Fibroblast of lung (primary cell): ENCODE measurements at places on chromosomes 12 and 14.

GRCh38 chr12:103698752-103699560 is 111.9 kb downstream of the STAB2 start:
- peak; percentile 6 for DNase-seq

DNA sequence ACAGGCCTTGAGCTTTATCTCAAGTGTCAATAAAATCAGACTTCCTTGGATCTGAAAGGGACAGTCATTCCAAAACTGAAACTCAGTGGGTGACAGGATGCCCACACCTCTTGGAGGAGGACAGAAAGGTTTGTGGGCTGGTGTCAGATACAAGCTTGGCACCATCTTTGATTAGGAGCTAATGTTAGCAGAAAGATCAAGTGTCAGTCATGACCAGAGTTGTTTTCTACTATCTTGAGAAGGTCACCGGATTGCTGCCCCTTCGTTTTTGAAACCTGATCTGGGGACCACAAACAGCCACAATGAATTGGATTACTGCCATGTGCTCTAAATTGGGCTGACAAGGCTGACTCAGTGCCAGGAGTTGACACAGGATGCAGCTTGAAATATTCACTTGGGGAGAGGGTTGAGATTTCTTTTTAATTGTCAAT is 88.3 kb downstream of the OTOGL start:
- DNase-seq = peak; percentile 67

GRCh38 chr12:128840862-128841468 is 12.3 kb upstream of the GLT1D1 start:
- no peak for DNase-seq

- DNase-seq = no peak
These were observed 534.7 kb downstream of the RPS29 start for GRCh38 chr14:49051328-49052060.

- no peak for DNase-seq
These were observed 4.5 kb upstream of the BCL11B start for GRCh38 chr14:99276482-99276881.

DNA sequence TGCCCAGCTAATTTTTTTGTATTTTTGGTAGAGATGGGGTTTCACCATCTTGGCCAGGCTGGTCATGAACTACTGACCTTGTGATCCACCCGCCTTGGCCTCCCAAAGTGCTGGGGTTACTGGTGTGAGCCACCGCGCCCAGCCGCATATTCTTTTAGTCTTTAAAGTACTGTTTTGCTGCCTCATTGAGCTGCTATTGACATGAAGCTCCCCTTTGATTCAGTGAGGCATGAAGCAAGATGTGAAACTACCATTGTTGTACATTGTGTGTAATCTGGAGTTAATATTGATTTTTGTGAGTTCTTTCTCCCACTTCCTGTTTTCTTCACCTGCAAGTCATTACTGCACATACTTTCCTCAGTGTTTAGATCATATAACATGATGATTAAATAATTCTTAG is 80.8 kb downstream of the MNAT1 start:
- no peak for DNase-seq
